CD4-positive, CD25-positive, alpha-beta regulatory T cell (primary cell): ENCODE measurements at places on chromosomes 13 and 19. TPM values are rescaled to one million over a fixed set of nuclear protein-coding genes. Genes with fewer than 3 reads are reported as not detected.

Gene MUC16
- total RNA-seq: 0.07 TPM

DNA sequence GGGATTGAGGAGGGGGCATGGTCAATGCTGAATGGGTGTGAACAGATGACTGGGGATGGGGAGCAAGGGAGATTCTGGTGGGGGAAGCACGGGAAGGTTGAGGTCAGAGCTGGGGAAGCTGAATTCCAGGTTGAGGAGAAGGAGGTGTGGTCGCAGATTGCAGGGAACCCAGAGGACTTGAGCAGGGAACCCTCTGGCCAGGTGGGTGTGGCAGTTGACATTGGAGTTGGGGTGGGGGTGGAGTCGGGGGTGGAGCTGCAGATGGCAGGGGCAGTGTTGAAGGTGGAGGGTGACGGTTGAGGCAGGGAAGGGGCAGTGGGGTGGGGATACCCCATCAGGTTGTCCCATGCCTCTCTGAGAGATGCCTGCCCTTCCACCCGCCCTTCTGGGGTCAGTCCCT lies 94.7 kb downstream of the WTIP start:
- no peak for DNase-seq
- no peaks in the 10 kb centered on the region for H3K36me3 ChIP-seq
- H3K4me1 ChIP-seq: no peaks in the 10 kb centered on the region
- no peak overlapping the region for H3K4me3 ChIP-seq

Gene MADCAM1
- 0.52 TPM for total RNA-seq

GRCh38 chr13:21929400-21929799 lies 258.5 kb downstream of the FGF9 start:
- no peaks in the 10 kb centered on the region for H3K36me3 ChIP-seq
- H3K27ac ChIP-seq: no peak overlapping the region
- H3K4me1 ChIP-seq: no peaks in the 10 kb centered on the region
- DNase-seq: no peak
- H3K4me3 ChIP-seq: no peak overlapping the region
- no peaks in the 10 kb centered on the region for H3K27me3 ChIP-seq

Gene C19orf67
- not detected for total RNA-seq

Gene PCP2
- total RNA-seq: 2.4 TPM

DNA sequence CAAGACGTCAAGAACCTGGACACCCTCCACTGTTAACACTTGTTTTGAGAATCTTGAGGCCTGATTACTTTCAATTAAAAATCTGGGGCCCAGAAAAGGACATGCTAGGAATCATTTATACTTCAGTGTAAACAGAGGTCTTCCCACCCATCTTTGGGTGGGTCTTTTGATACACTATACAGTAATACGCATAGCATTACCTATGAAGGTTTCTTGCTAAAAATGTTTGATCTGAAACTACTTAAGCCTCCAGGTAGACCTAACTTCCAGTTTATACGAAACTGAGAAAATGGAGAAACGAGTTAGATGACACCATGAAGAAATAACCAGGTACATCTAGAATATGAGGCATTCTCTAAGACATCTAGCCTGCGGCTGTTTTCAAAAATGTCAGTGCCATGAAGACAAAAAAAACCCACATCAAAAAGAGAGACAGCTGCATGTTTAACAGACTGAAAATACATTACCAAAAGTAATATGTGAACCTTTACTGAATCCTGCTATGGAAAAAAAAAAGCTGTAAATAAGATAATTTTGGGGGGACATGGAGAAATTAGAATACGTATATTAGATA lies 36.6 kb downstream of the TGDS start:
- H3K27me3 ChIP-seq: no peaks in the 10 kb centered on the region
- peak overlapping the region; percentile 9 for H3K4me3 ChIP-seq
- peaks cover 16% of the 10 kb centered on the region for H3K4me1 ChIP-seq

Gene SLC39A3
- 14.6 TPM for total RNA-seq

DNA sequence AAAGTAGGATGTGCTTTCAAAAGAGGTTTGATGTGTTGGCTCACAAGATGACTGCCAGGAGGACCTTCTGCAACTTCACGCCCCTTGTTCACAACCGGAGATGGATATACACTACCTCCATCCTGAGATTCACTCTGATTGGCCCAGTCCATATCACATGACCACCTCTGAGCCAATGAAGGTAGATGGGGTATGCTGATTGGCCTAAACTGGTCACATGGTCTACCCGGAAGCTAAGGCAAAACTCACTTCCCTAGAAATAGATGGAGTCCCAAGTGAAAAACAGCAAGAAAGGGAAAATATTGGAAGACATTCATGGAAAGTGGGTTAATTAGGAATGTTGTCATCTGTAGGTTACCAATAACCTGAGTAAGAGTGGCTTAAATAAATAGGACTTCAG lies 119.7 kb upstream of the MRI1 start:
- no peak overlapping the region for H3K27ac ChIP-seq
- H3K4me3 ChIP-seq: no peak overlapping the region
- H3K36me3 ChIP-seq: no peaks in the 10 kb centered on the region
- no peak for DNase-seq

GRCh38 chr13:40657951-40658350 lies 8.5 kb downstream of the FOXO1 start:
- H3K4me1 ChIP-seq: peaks cover 94% of the 10 kb centered on the region
- H3K4me3 ChIP-seq: peak overlapping the region; percentile 60
- H3K27me3 ChIP-seq: no peaks in the 10 kb centered on the region
